ENCODE measurements at places on chromosomes 3 and 15.

DNA sequence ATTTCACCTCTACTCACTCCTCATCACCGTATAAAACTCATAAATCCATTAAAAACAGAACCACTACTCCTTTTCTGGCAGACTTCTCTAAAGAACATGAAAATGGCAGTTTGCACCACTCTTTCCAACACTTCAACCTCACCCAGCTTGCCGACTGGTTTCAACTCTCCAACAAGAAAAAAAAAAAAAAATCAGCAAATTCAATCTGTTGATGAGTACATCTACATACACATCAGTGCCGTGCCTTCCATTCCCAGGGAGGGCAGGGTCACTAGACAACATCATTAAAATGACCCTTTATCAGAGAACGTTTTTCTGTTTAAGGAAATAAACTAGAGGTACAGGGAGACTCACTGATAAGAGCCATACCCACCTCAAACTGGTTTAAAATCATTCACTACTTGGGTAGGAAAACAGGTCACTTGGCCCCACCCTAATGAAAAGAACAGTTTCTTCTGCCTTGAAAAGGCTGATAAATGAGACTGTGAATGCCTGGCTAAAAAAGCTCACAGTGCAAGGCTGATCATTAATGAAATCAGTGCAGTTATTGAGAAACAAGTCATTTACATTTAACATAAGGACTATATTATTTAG is 6.0 kb downstream of the ANXA2 start:
- DNase-seq = no peak

GRCh38 chr3:32632533-32633265 is 52.3 kb upstream of the CNOT10 start:
- no peak for DNase-seq

- DNase-seq = no peak
These were observed 9.6 kb upstream of the SMARCC1 start for GRCh38 chr3:47791193-47791855.

DNA sequence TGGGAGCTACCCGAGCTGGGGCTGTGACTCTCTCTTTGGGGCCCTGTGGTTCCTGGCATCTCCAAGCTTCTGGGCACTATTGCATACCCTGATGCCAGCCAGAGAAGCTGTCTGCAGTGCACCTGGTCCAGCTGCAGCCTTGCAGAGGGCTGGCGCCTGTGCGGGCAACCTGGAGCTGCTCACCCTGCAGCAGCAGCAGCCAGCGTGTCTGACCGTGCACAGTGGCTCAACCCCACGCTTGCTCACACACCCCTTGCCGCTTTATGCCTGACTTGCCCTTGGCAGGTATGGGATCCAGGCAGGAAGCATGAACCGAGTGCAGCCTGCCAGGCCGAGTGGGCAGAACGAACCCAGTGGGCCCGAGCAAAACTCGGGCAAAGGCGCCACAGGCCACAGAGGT is 69.9 kb downstream of the GLB1 start:
- no peak for DNase-seq

DNA sequence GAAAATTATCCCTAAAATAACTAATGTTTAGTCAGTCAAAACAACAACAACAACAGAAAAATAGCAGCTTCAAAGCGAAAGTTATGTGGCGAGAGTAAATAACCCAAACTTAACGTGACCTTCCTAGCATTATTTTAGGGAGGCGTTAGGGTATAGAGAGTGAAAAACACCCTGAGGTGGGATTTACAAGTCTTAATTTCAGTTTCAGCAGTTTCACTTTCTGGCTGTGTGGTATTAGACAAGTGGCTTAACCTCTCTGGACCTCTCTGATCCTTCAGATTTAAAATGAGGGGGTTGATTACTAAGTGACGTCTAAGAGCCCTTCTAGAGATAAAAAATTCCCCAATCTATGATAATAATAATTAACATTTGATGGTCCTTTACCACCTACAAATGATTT is 291.2 kb downstream of the ZBTB20 start:
- no peak for DNase-seq

- DNase-seq = no peak
These were observed 58.5 kb downstream of the NEK10 start for GRCh38 chr3:27310688-27311087.

- no peak for DNase-seq
These were observed 115.7 kb downstream of the TMCC1 start for GRCh38 chr3:129777806-129778205.
